Hepatic stellate cell (primary cell): ENCODE measurements at places on chromosomes 2 and 18.

DNA sequence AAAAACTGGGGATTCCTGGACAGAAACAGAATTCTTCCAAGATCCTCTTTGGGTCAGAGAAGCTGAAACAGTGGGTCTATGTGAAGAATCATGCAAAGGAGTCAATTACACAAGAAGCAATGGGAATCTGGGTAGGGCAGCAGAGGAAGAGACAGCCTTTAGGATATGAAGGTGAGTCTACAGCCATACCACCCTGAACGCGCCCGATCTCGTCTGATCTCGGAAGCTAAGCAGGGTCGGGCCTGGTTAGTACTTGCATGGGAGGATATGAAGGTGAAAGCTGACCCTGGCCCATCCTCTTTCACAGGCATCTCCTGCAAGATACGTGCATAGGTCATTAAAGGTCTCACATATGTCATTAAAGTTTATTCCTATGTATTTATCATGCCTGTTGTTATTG lies 1080.9 kb upstream of the FANCL start:
- no peak for DNase-seq

DNA sequence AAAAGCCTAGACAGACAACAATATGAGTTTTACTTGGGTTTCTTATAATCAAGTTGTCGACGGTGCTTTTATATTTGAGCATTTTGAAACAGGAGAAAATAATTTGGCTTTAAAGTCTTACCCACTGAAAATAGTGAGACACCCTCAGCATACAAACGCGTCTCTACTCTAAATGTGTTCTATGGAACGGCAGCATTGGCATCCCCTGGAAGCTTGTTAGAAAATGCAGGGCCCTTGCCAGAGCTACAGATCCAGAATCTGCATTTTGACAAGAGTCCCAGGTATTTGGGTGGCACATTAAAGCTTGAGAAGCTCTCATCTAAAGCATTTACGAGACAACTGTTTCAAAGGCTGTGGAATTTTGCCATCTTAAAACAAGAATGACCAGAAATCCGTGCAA lies 163.5 kb downstream of the PID1 start:
- DNase-seq: no peak

DNA sequence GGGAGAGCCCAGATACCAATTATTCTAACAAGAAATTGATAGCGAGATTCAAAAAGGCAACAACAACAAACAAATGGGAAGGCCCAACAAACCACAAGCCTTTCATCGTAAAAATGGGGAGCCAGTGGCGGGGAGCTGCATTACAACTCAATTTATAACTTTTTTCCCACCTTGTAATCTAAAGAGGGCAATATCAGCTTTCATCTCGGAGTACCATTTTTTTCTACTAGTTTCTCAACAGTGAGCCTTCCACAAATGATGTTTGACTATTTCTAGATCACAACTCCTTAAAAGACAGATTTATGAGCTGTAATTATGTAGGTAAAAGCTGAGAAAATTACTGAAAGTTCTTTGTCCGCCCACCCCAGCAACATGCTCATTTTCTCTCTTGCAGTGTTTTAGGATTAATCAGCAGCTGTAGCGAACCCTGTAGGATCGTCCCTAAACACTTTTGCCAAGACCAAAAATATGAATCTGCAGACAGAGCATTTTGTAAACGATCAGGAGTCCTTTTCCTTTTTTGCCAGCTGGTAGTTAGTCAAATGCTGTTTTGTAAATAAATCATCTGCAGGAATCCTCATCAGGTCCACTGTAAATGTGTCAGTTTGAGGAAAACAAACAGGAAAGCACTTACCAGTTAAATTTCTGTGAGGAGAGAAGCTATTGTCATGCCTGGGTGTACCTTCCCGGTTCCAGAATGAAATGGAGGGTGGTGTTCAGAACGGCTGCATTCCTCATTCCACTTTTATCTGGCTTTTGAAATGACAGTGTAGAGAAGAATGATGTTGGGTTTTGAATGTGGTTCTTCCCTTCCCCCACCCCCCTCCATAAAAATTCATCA lies 53.2 kb downstream of the EEF1B2 start:
- peak; percentile 52 for DNase-seq

- no peak for DNase-seq
Measured at GRCh38 chr2:137676346-137676745, 287.9 kb upstream of the HNMT start.

DNA sequence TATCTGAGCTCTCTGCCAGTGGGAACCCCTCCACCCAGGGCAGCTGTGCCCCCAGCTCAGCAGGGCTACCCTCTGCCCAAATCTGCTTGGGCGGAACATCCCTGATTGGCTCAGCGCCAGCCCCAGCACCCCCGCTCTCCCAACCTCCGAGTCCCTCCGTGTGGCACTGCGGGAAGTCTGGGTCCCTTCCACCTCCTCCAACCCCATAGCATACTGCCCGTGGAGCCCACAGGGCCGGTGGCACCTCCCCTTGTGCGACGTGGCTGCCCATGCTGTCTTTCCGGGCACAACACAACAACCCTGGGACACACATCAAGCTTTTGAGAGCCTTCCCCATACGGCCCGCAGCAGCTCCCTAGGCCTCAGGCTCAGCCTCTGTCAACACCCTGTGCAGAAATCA lies 55.8 kb upstream of the NCK2 start:
- no peak for DNase-seq

GRCh38 chr2:222670191-222671038 lies 1.0 kb upstream of the MOGAT1 start:
- DNase-seq: no peak

DNA sequence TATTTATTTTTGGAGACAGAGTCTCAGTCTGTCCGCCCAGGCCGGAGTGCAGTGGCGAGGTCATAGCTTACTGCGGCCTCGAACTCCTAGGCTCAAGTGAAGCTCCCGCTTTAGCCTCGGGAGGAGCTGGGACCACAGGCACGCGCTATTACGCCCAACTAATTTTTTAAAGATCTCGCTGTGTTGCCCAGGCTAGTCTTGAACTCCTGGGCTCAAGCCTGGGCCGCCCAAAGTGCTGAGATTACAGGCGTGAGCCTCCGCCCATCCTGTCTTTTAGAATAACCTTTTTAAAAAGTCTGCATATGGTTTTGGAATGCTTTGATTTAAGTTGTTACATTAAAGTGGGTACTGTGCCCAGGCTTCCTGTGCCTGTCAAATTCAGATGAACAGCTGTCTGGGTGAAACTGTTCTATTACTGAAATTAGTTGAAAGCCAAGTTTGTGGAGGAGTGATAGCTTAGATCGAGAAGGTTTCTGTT lies 944 bp downstream of the RAB3GAP1 start:
- no peak for DNase-seq

GRCh38 chr2:218892693-218893348 lies 12.2 kb downstream of the WNT10A start:
- DNase-seq: peak; percentile 67

DNA sequence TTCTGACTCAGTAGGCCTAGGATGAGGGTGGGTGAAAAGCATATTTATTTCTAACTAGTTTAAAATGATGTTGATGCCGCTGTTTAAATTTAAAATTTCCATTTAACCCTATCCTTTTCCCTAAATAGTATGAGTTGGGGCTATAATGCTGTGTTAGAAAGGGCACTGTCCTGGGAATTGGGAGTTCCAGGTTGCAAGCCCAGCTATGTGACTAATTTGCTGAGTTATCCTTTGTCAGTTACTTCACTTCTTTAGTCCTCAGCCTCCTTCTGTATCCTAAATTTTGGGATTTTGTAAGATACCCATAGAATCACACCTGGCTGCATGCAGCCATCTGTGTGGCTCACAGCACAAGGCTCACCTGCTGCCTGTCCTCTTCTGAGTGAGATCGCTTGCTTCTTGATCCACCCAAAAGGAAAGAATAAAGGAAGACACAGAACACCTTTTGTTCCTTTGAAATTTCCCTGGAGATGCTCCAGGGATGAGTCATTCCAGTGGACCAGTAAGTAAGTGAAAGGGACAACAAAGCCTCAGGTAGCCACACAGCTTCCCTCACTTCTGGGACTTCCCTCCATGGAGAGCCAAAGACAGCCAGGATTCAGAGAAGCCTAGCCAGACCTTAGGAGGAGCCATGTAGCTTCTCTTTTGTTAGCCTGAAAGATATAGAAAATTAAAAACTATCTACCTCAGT lies 97.2 kb downstream of the DTNA start:
- DNase-seq: no peak

DNA sequence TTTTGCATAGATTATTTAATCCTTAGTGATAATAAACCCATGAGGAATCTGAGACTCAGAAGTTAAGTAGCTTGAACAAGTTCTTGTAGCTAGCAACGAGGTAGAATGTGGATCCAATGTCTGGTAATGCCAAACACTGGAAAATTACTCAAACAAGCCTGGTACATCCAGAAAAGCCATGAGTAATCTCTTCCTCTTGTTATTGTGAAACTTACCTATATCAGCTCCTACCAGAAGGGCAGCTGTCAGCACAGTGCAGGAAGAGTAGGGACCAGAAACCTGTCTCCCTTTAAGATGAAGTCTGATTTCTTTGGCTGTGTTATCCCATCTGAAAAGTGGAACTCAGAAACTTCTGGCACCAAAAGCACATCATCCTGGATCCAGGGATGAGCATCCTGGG lies 7.7 kb upstream of the SERPINB8 start:
- DNase-seq: no peak

- no peak for DNase-seq
Measured at GRCh38 chr2:240395448-240395847, 40.0 kb upstream of the GPC1 start.

DNA sequence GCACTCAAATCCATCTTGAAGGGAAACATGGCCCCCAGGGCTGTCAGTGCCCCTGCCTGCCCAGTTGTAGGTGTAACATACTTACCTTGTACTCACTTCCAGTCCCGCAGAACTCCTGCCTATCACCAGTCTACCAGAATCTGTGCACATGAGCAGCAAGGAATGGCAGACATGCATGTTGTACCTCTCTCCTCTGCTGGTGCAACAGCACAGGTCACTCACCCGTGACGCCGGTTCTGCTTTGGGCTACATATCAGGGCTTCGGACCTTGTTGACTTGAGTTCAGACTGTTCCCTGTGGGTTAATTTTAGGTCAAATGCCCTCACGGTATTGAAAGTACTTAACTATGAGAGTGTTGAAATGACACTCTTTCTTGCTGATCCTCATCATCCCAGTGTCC lies 215.7 kb downstream of the TPGS2 start:
- DNase-seq: no peak

- DNase-seq: peak; percentile 93
Measured at GRCh38 chr2:30231212-30231995, at the start of gene LBH. TSS of gene LBH (plus strand) at chr2:30231534. CDS start at chr2:30231739, 205 bp downstream.

GRCh38 chr18:11947214-11948191 lies 33.8 kb upstream of the IMPA2 start:
- peak; percentile 73 for DNase-seq

- DNase-seq: no peak
Measured at GRCh38 chr2:97936199-97936598, 59.5 kb downstream of the TMEM131 start.

- DNase-seq: no peak
Measured at GRCh38 chr18:74123200-74123599, 24.4 kb downstream of the FBXO15 start.

- no peak for DNase-seq
Measured at GRCh38 chr18:51074605-51075004, 44.6 kb downstream of the SMAD4 start.

GRCh38 chr2:180962727-180963314 lies 17.6 kb upstream of the UBE2E3 start:
- DNase-seq: no peak

- DNase-seq: no peak
Measured at GRCh38 chr2:237096911-237097310, 11.2 kb downstream of the COPS8 start.

DNA sequence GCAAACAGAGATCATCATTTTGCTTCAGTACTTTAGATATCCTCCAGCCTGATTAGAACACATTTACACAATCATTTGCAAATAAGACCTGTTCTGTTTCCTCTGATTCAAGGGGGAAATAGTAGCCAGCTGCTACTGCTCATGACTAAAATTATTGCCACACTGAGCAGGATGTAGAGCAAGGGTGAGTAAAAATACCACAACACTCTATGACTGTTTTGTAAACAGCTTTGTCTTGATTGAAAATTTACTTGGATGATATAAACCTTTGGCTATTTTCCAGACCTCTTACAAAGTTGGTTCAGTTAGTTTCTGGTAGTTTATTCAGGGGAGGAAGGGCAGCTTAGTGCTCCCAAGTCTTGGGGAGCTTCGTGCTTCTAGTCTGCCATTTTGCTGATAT lies 286.4 kb upstream of the CNTNAP5 start:
- no peak for DNase-seq

DNA sequence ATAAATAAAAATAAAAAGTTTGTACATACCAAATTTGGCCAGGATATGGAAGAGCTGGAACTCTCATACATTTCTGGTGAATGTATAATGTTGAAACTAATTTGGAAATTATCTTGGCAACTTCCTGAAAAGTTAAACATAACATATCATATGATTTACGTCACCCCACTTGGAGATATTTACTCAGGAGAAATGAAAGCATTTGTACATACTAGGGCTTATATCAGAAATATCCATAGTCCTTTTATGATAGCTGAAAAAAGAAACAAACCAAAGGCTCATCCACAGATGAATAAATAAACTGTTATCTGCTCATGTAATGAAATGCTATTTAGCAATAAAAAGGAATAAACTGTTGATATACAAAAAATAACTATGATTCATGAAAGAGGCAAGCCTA lies 318.2 kb upstream of the NRXN1 start:
- peak; percentile 30 for DNase-seq

DNA sequence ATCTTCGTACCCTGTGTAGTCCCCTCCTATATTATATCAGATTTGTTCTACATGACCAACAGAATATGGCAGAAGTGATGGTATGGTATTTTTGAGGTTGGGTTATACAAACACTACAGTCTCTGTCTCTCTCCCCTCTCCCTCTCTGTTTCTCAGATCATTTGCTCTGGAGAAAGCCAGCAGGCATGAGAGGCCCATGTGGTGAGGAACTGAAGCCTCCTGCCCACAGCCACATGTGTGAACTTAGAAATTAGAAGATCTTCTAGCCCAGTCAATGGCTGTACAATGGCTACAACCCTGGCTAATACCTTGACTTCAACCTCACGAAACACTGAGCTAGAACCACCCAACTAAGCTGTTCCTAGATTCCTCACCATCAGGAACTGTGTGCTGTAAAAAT lies 250.6 kb downstream of the SMAD2 start:
- no peak for DNase-seq

DNA sequence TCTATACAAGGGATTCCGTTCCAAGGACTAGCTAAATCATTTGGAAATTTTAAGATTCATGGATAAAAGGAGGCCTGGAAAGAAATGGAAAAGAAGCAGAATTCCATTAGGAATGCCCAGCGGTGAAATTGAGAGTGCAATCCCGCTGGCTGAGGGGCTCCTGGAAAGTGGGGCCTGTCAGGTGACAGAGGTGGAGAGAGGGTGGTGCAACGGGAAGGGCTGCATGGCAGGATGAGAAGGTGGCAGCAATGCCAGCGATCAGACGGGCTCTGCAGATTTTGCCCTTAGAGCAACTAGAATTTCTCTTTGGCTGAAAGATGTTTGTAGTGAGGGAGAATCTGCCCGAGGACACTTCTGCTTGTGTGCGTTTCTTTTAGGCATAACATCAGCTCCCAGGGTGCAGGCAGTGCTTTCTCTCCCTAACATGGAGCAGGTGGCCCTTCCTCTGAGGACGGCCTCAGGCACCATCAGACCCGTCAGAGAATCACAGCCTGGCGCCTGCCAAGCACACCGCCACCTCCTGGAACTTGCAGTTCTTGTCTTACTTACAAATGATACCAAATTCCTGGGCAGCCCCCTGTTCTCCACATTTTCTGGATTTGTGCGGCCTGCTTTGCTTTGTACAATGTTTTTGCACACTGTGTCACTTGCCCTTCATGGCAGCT lies 261.6 kb downstream of the NDUFA10 start:
- DNase-seq: no peak

GRCh38 chr2:240997141-240997855 lies 1.1 kb upstream of the SNED1 start:
- DNase-seq: peak; percentile 34

GRCh38 chr18:7879717-7880116 lies 312.6 kb downstream of the PTPRM start:
- no peak for DNase-seq
